Activated T-helper 1 cell treated with anti-CD3 and anti-CD28 coated beads, Interleukin-12 subunit alpha, Interleukin-12 subunit beta, Interleukin-2, Interleukin-4 antibody, amounts not matched to agents 30 ng/mL and 10 ng/mL and 1 ng/mL, durations not matched to agents 14 hours and 24 hours and 36 hours (primary cell): ENCODE measurements at places on chromosomes 7 and 10. TPM values are rescaled to one million over a fixed set of nuclear protein-coding genes. Genes with fewer than 3 reads are reported as not detected.

GBX1 gene
- total RNA-seq, result not detected in 2 replicates

MMD2 gene
- total RNA-seq, result not detected in 2 replicates

AGAP5 gene
- total RNA-seq, result 10.2 and 11.0 TPM in 2 replicates

FEZF1 gene
- not detected in 2 replicates for total RNA-seq

ASB4 gene
- not detected in 2 replicates for total RNA-seq

UCN3 gene
- not detected in 2 replicates for total RNA-seq

PPIA gene
- total RNA-seq, result 2,141 and 2,153 TPM in 2 replicates

RAB19 gene
- total RNA-seq, result 23.9 and 27.0 TPM in 2 replicates

NXPH1 gene
- total RNA-seq, result not detected in 2 replicates

GOLGA7B gene
- 0.26 and 0.29 TPM in 2 replicates for total RNA-seq

MICU1 gene
- total RNA-seq, result 28.4 and 29.5 TPM in 2 replicates

MYOZ1 gene
- total RNA-seq, result not detected in 2 replicates

AASS gene
- 1.0 TPM in 2 replicates for total RNA-seq

STK31 gene
- total RNA-seq, result 0.27 TPM in 1 of 2 replicates, not detected in the other

PRPF18 gene
- 24.8 and 25.6 TPM in 2 replicates for total RNA-seq

SH2D4B gene
- 0.18 and 0.20 TPM in 2 replicates for total RNA-seq

PRLHR gene
- not detected in 2 replicates for total RNA-seq

CDHR1 gene
- total RNA-seq, result 0.47 and 0.66 TPM in 2 replicates

PALD1 gene
- 0.83 and 0.88 TPM in 2 replicates for total RNA-seq

EPHB4 gene
- total RNA-seq, result 2.4 and 2.8 TPM in 2 replicates

TMEM176B gene
- not detected in 2 replicates for total RNA-seq

OR13A1 gene
- total RNA-seq, result not detected in 2 replicates

VWC2 gene
- total RNA-seq, result not detected in 2 replicates
